ENCODE measurements at places on chromosomes 7 and 10.

DNA sequence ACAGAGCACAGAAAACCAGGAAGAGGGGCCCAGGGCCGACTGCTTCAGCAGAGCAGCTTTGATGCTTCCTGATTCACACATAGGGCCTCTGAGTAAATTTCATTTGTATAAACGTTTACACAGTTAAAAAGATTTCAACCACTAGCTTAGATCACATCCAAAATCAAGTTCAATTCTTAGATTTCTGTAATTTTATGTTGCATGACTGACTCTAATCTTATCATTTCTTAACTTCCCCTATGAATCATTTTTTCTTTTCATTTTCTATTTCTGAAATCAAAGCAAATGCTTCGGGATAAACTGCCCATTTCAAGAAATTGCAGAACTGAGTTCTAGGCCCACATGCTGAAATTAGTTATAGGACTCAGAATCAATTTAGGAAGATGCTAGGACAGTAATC, 224.7 kb downstream of the INHBA start:
- DNase-seq, result no peak

DNA sequence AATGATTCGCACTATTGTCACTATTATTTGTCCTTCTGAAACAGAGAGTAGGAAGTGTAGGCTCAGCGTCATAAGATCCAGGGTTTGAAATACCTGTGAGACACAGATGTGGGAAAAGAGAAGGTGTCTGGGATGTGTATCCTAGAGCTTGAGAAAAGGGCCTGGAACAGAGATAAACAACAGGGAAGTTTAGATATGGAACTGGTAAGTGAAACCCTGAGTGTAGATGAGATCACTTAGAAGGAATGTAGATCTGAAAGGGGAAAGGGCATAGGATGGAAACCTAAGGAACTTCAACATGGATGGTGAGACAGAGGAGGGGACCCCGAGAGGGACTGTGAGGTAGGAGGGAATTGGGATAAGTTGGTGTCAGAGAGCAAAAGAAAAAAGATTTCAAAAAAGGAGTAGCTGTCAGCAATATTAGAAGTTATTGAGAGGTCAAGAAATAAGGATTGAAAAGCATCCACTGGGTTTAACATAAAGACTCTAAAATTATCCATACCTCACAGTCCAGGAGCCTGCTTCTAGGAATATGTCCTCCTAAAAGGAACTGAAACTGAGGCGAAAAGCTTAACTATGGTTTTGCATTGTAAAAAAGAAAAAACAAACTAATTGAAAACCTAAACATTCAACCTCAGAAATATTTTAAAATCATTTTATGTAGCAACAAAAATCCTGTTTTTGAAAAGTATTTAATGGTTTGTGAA, 119.2 kb upstream of the NPVF start:
- DNase-seq, result no peak

- DNase-seq, result no peak
Observed at GRCh38 chr10:74213571-74214162, 62.6 kb downstream of the ADK start.

DNA sequence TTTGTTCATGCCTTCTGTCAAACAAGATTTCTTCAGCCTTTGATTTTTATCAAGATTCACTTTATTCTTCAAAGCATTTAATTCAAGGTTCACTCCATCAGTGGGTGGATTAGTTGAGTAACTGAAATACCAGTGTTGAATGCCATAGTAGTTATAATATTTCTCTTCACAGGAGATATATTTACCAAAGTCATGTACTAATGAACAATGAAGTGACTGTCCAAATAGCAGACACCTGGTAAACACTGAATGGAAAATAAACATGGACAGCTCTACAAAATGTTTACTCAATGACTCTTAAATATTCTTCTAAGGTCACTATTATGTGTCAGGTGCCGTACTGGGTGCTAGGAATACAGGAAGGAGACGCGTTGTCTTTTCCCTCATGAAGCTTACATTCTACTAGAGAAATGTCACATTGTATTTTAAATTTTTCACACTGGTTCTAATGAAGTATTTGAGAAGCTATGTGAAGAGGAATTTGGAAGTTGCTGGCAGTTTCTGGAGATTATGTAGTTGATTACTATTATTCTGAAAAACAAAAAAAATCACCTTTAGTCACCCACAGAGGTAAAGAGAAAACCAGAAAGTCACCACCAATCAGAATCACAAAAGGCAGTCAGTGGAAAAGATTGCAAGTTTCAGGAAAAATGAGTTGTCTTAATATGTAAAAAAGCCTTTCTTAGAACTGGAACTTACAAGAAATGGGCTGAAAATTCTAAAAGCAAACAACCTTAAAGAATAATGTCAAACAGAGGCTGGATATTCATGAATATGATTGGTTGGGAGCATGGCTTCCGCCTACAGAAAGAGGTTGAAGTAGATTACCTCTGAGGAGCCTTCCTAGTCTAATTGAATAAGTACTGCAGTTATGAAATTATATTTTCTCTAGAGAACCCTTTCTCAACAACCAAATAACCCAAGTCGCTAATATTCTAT, 84.5 kb downstream of the RTKN2 start:
- no peak for DNase-seq

DNA sequence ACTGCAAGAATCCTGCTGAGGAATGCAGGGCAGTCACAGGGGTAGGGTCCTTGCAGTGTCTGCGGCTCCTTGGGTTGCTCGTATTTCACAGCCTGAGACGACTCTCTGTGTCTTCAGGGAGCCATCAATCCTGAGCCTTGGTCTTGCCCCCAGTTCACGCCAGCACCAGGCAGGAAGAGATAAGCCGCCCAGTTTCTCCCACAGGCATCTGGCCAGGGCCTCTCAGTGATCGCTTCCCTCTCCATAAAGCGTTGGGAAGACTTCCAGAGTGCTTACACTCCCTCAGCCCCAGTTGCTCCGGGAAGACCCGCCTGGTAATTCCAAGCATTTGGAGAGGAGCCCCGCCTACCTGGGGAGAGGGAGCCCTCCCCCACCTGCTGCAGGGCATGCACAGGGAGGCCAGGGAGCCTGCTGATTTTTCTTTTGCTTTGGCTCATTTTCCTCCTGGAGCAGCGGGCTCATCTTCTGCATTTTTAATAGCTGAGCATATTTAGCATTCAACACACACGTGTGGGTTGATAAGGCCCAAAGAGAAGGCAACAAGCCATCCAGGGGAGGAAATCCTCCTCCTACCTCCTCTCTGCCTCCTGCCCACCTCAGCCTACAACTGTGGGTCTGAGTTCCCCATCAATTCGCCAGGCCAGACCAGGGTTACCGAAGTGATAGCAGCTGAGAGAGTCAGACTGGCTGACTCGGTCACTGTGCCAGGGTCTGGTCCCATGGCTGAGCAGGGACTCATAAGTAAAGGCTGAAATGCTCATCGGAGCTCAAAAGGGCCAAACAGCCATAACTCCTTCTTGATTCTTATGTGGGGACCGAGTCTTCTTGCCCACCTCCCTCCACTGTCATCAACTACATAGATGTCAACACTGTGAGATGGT, 74.4 kb upstream of the EFCAB10 start:
- DNase-seq, result no peak

- DNase-seq, result no peak
Observed at GRCh38 chr7:23347682-23348180, 48.6 kb downstream of the MALSU1 start.

DNA sequence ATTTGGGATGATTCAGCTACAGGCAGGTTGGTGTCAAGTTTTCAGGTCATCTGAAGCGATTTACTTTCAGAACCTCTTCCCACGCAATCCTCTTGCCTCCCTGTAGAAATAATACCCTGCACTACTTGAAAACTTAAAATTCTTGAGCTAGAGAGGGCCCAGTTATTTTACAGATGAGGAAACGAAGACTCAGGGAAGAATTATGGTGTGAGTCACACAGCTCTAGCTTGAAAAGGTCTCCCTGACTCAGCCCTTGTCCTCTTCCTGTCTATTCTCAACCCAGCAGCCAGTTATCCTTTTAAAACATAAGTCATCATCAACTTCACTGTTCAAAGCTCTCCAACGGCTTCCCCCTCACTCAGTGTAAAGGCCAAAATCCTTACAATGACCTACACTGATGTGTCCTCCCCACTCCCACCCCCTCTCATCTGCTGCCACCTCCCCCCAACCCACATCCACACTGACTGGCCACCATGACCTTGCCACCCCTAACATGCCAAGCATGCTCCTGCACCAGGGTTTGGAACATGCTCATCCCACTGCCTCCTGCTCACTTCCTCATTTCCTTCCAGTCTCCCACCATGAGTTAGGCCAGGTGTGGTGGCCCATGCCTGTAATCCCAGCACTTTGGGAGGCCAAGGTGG, 3.4 kb downstream of the DNMBP start:
- DNase-seq, result no peak

GRCh38 chr10:85152496-85152895, 824.1 kb downstream of the CCSER2 start:
- no peak for DNase-seq

Data from SHP77 treated with DMSO at 0.1 percent for 48 hours (cell line).